Activated CD8-positive, alpha-beta memory T cell treated with anti-CD3 and anti-CD28 coated beads for 1 hour (primary cell): ENCODE measurements at places on chromosomes 3 and 15.
A peak's percentile ranks its signal among the peaks of the same experiment; 100 is the strongest.

- peak; percentile 22 for DNase-seq
Measured at GRCh38 chr3:9808345-9809037, 1.6 kb upstream of the TTLL3 start.

DNA sequence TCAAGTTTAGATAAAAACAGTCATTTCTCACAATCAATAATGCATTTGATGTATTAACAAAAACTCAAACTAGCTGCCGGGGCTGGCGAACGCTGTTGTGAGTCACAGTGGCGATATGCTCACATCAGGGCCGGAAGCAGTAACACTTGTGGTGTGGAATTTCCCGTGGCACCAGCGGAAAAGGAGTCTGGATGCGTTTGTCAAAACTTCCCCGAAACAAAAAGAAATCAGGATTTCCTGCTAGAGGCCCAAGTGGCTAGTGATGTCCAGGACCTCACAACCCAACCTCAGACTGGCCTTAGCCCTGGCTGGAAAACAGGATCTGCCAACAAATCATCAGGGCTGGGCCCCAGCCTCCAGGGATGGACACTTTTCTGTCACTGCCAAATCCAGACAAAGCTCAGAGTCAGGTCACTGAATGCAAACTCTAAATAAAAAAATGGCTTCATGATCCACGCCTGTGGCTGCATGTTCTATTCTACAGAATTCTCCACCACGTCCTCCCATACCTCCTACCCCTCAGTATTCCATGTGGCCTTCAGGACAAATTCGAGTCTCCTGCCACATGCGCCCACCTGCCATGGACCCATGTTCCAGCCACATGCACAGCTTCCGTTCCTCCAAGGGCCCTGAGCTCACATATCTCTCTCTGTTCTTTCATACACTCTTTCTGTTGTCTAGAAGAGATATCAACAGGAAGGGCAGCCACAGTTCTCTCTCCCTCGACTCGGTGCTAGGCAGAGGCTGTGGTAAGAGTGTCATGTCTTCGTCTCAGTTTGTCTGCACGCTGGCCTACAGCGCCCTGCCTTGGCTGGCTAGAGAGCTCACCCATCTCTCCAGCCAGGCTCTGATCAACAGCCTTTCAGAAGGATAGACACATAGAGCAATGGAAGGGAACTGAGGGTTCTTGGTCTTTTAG, 35.4 kb downstream of the EHD4 start:
- peak; percentile 44 for DNase-seq

DNA sequence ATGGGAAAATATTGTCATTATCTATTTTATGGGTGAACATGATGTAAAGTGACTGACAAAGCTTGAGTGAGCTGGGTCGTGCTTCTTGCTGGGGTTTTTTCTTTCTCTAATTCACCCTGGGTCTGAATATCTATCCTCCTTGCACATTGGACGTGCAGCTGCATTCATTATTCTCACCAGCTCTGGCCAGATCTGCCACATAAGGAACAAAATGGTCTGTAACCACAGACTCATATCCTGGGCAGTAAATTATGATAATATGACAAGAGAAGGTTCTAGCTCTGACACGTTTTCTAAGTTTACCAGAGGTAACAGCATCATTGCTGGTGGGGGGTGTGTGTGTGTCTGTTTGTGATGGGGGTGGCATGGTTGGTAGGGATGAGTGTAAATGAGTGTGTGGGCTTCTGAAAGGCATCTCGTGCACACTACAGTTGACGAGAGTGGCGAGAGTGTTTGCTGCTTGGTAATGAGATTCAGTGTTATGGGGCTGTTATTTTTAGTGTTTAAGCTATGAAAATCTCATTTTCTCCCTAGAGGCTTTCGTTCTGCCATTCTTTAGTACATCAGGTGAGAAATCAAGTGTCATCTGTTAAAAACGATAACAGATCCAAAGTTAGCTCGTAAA, 418.4 kb downstream of the PDCD6IP start:
- no peak for DNase-seq

DNA sequence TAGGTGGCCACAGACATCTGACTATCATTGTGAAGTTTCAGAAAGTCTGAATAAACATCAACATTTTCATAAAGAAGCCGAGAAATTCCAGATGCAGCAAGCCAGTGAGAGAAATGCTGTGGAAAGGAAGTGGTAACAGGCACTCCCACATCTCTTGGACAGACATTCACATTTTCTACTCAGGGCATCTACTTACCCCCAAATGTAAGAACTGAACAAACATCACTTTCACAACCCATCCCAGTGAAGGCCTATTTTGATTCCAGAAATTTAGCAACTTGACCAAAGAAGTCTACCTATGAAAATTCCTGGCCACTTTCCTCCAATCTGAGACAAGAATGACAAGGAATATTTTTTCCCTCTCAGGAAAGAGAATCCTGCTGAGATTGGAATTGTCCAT, 224.8 kb upstream of the DCBLD2 start:
- no peak for DNase-seq

GRCh38 chr15:95590533-95591044, 739.9 kb upstream of the NR2F2 start:
- DNase-seq = no peak

GRCh38 chr3:33149342-33149741, 35.5 kb downstream of the CRTAP start:
- no peak for DNase-seq

DNA sequence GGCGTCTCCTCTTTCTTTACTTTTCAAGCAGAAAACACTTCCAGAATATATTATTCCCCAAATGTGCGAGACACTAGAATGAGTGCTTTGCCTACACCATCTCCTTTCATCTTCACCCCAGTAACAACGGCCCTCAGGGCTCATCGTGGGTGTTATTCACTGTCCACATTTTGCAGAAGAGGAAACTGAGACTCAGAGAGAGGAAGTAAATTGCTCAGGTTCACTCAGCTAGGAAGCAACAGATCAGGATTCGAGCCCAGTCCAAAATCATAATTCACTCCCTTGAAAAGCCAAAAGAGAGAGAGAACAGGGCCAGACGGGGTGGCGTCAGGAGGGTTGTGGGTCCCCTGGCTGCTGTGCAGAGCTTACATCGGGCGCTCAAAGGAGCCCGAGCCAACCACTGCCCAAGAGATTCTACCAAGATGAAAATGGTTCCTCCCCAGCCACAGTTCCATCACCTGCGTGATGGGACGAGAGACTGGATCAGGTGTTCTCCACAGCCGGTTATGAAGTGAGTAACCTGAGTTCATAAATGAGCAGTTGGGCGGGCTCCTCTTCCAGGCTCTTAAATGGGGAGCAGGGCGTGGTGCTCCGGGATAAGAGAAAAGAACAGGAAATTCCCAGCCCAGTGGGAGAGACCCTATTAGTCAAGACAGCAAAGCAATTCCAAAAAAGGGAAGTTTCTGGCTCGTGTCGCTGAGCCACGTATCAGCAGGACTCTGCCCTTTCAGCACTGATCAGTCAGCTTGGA, 48.6 kb upstream of the FLNB start:
- no peak for DNase-seq

DNA sequence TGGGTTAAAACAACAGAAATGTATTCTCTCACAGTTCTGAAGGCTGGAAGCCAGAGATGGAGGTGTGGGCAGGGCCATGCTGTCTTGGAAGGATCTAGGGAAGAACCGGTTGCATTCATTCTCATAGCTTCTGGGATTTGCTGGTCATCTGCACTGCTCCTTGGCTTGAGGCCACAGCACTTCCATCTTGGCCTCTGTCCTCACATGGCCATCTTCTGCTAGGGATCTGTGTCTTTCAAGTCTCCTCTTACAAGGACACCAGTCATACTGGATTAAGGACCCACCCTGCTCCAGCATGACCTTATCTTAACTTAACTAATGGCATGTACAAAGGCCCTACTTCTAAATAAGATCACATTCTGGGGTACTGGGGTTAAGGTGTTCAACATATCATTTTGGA, 47.7 kb downstream of the RPLP1 start:
- DNase-seq = no peak

DNA sequence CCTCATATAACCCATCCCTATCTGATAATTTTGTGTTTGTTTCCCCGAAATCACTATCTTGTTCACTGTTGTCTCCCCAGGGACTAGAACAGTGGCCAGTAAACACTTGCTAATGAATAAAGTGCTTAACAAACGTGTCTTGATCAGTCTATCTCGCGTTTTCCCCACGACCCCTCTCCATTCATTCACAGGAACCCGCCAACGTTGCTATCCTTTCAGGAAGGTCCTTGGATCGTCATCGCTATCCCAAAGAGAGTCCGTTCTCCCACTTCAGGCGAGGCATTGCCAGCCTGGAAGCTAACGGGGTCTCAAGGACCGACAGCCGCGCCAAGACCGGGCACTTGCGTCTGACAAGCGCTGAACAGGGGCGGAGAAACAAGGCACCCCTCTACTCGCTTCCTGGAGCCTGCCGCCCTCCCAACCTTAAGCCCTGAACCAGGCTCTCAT, 344 bp downstream of the LINS1 start:
- no peak for DNase-seq

DNA sequence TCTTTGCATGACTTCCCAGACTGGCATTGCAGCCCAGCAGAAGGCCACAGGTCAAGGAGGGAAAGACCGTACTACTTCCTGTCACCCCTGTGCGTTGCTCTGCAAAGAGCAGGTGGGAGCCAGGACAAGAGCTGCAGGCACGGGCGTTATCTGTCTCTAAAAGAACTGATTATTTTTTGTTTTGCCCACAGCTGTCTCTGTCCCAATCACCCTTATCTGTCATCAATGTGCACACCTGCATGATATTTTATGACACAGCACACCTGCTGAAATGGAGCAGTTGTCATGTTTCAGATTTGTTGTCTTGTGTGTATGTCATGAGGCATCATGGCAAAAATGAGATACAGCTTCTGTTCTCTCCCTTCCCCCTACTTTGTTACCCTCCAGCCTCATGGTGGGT, 58.8 kb downstream of the SLCO3A1 start:
- DNase-seq = no peak

DNA sequence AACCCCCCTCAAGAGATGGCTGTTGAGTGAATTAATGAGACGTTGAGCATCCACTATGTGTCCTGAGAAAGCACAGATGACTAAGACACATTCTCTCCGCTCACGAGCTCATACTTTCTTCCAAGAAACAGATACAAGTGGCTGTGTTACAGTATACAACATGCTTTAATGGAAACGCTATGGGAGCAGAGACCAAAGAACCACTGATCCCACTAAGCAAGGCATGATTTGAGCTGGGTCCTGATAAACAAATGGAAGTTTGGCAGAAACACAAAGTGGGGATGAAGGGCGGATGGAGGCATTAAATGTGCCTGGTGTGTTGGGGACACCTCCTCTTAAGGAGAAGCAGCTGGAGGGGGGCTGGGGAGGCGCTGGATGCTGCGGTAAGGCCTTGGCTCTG, 129.4 kb downstream of the UACA start:
- no peak for DNase-seq

GRCh38 chr3:193903966-193904365, 232.0 kb upstream of the HES1 start:
- no peak for DNase-seq
